Activated CD4-positive, alpha-beta T cell treated with anti-CD3 and anti-CD28 coated beads for 36 hours (primary cell): ENCODE measurements at places on chromosomes 5 and 9. TPM values are rescaled to one million over a fixed set of nuclear protein-coding genes. Genes with fewer than 3 reads are reported as not detected.

DNA sequence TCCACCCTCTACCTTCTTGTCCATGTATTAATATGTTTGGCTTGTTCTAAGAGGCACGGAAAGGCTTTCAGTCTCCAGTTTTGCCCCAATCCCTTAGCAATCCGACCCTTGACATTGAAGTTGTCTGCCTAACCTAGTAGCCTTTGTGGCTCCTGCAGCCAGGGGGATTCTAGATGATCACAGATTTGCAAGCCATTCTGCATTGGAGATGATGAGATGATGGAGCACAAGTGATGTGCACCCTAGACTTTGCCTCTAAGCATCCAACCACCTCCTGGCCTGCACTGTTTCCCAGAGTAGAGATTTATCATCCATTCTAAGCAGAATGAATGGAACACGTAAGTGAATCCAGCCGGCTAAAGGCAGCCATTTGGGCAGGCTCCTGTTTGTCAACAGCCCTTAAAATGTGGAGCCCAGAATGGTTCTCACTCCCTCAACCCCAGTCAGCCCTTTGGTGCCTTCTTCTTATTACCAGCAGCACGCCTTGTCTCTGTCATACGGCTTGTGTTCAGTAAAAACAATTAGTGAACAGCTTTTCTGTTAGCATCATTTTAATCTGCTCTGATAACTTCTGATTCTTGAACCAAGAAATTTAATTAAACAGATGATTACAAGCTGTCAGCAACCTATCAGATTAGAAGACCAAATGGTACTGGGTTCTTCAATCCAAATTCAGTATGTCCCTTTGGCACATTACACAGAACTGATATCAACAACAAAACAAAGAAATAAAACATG lies 5.7 kb upstream of the TRAF1 start:
- DNase-seq, result no peak
- H3K4me3 ChIP-seq, result peak overlapping the region; percentile 67
- H3K27me3 ChIP-seq, result no peaks in the 10 kb centered on the region
- H3K4me1 ChIP-seq, result peaks cover 88% of the 10 kb centered on the region
- peaks cover 6% of the 10 kb centered on the region for H3K36me3 ChIP-seq

DNA sequence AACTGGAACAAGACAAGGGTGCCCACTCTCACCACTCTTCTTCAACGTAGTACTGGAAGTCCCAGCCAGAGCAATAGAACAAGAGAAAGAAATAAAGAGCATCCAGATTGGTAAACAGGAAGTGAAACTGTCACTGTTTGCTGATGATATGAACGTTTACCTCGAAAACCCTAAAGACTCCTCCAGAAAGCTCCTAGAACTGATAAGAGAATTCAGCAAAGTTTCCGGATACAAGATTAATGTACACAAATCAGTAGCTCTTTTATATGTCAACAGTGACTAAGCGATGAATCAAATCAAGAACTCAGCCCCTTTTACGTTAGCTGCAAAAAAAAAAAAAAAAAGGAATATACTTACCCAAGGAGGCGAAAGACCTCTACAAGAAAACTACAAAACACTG lies 306.6 kb downstream of the PLK2 start:
- DNase-seq, result no peak
- H3K4me1 ChIP-seq, result no peaks in the 10 kb centered on the region
- no peak overlapping the region for H3K4me3 ChIP-seq
- H3K36me3 ChIP-seq, result no peaks in the 10 kb centered on the region
- H3K27me3 ChIP-seq, result peaks cover 8% of the 10 kb centered on the region

- no peak overlapping the region for H3K27ac ChIP-seq
- no peaks in the 10 kb centered on the region for H3K4me1 ChIP-seq
- no peaks in the 10 kb centered on the region for H3K36me3 ChIP-seq
- no peak overlapping the region for H3K4me3 ChIP-seq
- no peaks in the 10 kb centered on the region for H3K27me3 ChIP-seq
These were observed 218.4 kb downstream of the CACNA1B start for GRCh38 chr9:138095813-138096518.

Gene FAT2
- not detected for total RNA-seq

Gene TMEM215
- total RNA-seq, result not detected

- H3K27ac ChIP-seq, result no peak overlapping the region
- H3K4me3 ChIP-seq, result no peak overlapping the region
- no peaks in the 10 kb centered on the region for H3K4me1 ChIP-seq
- H3K36me3 ChIP-seq, result no peaks in the 10 kb centered on the region
These were observed 701.7 kb downstream of the SEMA5A start for GRCh38 chr5:8844206-8844605.
